ENCODE measurements at places on chromosomes 2 and 18.

DNA sequence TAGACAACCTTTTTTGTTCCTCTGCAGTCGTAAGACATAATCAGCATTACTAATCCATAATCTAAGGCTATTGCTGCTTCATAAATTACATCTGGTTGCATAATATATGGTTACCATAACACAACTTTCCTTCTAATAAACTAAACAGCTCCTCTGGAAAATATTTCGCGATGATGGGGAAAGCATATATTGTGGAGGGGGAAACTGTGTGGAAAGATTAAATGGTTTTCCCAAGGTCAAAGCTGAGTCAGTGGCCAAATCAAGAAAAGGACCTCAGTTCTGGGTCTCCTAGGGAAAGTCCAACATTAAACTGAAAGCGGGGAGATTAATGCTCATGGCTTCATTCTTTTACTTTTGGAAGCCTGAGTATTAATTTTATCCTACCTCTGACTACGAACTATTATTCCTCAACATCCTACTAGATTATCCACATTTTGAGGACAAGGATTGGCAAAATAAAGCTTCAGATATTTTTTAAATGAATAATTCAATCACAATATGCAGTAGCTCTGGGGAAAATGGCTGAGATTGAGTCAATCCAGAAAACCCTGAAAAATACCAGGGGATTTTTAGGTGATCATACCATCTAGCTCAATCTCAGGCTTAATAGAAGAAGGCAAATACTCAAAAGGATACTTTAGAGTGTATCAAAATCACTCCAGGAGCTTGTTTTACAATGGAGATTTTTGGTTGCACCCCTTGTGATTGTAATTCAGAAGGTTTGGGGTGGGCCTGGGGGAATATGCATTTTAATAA is 33.8 kb upstream of the STK17B start:
- no peak for DNase-seq

GRCh38 chr2:17864676-17865075 is 13.8 kb upstream of the KCNS3 start:
- DNase-seq, result no peak

- DNase-seq, result peak; percentile 30
These were observed 142.2 kb downstream of the SATB2 start for GRCh38 chr2:199315299-199316179.

DNA sequence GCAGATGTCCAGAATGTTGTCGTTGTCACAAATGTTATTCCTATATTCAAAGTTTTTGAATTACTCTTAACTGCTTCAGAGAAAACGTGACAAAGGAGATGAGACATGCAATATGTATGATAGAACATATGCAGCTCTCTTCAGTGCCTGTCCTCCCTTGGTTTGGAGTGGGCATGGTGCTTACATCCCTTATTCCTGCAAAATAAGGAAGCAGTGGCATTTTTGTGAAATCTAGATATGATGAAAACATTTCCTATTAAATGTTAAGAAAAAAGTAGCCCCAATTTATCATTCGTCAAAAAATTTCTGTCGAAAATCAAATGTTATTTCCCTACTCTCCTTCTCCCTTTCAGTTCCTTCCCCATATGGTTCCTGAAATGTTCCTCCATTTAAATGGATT is 457.5 kb upstream of the FANCL start:
- DNase-seq, result no peak

- no peak for DNase-seq
These were observed 30.7 kb downstream of the GPD2 start for GRCh38 chr2:156466739-156467405.

DNA sequence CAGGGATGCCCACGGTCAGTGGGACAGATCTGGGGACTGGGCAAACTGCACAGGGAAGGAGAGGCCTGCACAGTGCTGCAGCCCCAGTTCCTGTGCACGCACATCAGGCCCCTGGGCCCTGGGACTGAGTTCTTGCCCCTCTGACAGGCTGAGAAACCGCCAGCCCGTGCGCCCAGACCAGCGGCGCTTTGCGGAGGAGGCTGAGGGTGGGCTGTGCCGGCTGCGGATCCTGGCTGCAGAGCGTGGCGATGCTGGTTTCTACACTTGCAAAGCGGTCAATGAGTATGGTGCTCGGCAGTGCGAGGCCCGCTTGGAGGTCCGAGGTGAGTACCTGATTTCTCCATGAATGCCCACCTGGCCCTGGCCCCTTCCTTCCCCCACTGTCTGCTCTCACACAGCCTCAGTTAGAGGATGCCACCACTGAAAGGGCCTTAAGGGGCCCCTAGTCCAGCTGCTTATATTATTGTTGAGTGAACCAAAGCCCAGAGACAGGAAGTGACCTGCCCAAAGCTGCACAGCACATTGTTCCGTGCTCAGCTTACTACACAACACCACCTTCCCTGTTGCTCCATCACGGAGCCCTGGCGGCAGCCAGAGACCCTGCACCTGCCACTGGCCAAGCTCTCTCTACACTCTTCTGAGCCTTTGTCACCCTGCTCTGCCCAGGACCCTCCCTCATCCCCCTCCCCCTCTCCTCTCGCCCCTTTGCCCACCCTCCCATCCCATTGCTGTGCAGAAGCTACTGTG is 29.8 kb downstream of the SPEG start:
- DNase-seq, result no peak

GRCh38 chr2:94956797-94957391 is 68.6 kb upstream of the MAL start:
- DNase-seq, result no peak

- peak; percentile 67 for DNase-seq
These were observed 1583.4 kb upstream of the PIK3C3 start for GRCh38 chr18:40371673-40372072.

DNA sequence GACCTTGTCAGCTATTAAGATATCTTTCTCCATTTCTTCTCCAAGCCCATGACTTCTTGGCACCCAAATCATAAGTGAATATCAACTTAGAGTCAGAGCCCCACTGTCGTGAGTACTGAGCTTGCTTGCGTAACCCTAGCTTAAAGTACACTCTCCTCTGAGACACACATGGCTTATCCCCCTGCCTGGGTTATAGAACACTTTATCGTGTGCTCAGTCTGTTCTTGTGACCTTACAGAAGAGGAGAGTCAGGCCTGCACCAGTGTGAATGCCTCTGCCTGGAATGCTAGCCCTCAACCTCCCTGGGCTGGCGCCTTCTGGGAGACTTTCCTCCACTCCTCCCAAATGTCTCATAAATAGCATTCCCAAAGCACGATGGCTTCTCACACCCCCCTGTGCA is 79.3 kb downstream of the CEP192 start:
- DNase-seq, result no peak

DNA sequence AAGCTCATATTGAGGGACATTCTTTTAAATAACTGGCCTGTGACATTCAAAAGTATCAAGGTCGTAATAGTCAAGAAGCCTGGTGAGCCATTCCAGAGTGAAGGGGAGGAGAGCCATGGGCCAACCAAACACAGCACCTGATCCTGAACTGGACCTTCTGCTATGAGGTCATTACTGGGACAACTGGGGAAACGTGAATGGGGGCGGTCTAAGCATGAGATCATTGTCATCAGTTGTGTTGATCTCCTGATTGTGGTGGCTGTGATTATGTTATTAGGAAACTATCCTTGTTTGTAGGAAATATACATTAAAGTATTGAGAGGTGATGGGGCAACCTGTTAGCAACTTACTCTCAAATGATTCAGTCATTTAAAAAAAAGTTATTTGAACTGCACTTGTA is 79.3 kb downstream of the FBXO15 start:
- DNase-seq, result no peak

DNA sequence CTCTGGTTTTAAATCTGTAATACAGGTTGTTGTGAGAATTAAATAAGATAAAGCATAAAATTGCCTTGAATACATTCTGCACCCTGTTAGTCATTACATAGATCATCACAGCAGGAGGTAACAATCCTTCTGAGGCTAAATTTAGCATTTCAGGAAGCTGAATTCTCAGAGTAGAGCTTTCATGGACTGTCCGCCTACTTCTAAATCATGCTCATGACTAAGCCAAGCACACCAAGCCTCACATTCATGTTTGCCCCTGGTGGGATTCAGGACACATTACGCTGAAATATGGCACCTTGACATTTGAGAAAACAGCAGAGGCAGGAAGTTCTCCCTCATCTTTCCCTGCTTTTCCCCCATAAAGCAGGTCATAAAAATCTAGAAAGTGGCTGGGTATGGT is 16.6 kb upstream of the PIK3C3 start:
- DNase-seq, result peak; percentile 88

DNA sequence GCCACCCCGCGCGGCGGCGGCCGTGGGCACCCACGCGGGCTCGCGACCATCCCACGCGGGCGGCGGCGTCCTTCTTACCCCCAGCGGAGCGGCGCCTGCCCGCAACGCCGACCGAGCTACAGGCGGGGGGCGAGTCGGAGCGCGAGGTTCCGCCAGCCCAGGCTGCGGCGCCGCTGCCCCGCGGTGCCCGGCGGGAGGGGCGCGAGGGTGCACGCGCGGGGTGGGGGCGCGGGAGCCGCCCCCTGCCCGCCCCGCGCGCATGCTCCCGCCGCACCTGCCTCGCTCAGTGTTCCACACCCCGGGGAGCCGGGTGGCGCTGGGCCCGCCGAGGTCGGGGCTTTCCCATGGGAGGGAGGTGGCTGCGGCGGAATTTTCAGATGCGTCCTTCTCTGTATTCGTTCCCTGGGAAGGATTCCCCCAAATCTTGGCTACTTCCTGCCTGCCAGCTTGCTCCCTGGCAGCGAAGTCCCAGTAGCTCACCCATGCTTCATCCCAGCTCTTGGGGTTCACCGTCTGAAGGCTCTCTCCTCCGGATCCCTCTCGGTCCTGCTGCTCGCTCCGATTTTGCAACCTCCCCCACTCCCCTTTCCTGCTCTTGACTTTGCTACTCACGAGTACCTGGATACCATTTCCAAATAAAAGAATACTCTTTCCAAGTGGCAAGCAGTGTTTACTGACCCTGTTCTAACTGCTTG is at the start of gene L3MBTL4:
Gene L3MBTL4, minus strand, starts transcription at position 189 of the 695 bp plus-strand sequence. CDS start 103,286 bp downstream, outside the sequence.
- DNase-seq, result no peak

- DNase-seq, result no peak
These were observed 191.8 kb downstream of the KCNH7 start for GRCh38 chr2:162646794-162647193.

GRCh38 chr2:73069041-73069854 is 2.3 kb downstream of the SFXN5 start:
- DNase-seq, result no peak

DNA sequence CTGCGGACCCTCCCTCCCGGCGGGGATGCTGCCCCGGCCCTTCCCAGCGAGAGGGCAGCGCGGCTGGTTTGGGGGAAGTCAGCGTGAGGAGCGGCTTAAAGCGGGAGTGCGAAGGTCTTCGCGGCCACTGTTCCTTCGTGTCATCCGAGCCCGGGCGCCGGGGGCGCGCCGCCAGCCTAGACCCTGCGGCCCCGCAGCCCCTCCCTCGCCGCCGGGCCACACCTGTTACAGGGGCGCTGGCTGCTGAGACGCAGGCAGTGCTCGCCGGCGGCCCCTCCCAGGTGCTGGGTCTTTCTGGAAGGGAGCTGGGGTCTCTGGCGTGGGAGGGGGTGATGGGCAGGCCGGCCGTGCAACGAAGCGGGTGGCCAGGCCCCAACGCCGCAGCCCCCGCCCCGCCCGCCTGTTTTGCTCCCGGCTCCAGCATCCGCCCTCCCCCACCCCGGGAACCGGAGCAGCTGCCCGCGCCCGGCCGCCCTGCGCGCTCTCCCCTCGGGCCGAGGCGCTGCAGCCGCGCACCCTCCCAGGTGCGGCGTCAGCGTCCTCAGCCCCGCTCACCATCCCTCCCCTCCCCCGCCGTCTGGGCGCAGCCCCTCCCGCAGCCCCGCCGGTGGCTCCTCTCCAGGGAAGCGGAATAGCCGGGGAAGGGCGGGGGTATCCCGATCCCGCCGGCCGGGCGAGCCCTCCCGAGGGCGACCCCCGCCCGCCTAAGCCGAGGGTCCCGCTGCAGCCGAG is 727 bp downstream of the KIF1A start:
- DNase-seq, result no peak

GRCh38 chr2:26778507-26778906 is 7.3 kb upstream of the CENPA start:
- DNase-seq, result no peak

GRCh38 chr18:35972197-35973000 is at the start of gene RMP24:
Gene RMP24 (plus strand): TSS chr18:35972679.
- peak; percentile 92 for DNase-seq

DNA sequence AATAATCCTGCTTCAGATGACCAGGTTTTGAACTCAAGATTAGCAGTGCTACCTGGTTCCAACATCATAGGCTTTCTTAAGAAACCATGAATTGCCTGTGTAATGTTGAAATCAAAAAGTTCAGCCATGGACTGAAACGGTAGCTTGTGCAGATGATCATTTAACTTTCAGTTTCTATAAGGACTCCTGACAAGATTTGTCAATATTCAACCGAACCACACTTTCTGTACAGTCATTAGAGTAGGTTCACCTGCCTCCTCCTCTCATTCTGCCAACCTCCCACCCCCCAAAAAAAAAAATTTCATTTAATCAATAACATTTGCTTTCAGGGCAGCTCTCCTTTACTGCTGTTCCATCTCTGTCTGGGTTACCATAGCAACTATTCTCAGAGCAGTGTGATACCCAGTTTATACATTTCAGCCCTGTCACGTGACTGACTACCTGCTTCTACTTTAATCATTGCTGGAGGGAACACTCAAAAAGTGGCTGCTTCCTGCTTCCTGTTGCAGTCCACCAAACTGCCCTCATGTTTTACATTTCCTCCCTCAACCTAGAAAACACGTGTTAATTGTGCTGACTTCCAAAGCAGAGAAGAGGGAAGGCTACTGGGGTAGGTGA is 275.5 kb downstream of the SS18 start:
- DNase-seq, result no peak
